ENCODE measurements at places on chromosomes 6 and 20.
A peak's percentile ranks its signal among the peaks of the same experiment; 100 is the strongest.

DNA sequence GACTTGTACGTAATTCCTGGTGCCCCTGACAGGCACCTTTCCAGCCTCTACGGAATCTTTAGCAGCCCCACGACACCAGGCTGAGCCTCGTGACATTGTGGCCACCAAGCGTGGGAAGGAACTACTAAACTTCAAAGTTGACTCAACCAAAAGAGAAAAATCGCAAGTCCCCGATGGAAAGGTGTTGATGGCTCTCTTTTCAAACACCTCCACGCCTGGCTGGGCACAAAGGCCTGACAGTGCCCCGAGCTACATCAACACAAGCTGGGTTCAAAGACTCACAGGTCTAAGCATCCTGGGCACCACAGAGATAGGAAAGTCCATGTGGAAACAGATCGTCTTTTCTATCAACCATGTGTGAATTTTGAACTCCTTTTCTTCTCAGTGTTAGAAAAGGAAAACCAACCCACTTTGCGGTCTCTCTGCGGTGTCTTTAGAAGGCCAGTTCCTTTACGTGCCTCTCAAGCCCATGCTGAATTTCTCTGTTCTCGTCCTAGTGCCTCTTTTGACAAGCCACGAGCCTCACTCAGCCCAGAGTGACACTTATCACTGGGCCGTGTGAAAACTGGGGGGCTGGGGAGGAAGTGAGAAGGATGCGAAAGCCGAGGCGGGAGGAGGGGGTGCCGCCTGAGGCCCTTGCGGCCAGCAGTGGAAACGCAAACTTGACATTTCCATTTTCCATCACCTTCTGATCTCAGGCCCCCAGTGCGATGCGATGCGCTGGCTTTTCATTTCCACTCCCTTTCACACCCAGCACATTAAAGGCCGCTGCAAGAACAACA is 59.4 kb downstream of the GFOD1 start:
- DNase-seq, result peak; percentile 68

GRCh38 chr20:20971810-20972209 is 134.3 kb downstream of the LINC00237 start:
- no peak for DNase-seq

GRCh38 chr20:58840816-58841538 is 9.7 kb downstream of the GNAS-AS1 start:
- no peak for DNase-seq

- no peak for DNase-seq
These were observed 93.6 kb downstream of the MYB start for GRCh38 chr6:135274561-135275293.

DNA sequence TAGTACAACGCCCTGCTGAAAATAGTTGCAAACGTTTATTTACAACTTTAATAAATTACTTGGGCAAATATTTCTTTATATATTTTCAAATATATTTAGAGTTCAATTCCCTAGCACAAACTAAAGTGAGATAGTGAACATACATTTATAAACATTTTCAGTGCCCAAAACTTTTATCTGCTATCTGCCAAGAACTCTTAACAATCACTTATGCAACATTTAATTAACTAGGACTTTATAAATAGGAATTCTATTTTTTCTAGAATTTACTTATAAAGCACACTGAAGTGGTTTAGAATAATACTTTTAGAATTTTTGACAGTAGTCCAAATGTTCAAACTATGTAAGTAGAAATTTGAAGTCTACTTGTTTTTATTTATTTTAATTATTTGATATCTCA is 452.6 kb upstream of the RGS17 start:
- no peak for DNase-seq

DNA sequence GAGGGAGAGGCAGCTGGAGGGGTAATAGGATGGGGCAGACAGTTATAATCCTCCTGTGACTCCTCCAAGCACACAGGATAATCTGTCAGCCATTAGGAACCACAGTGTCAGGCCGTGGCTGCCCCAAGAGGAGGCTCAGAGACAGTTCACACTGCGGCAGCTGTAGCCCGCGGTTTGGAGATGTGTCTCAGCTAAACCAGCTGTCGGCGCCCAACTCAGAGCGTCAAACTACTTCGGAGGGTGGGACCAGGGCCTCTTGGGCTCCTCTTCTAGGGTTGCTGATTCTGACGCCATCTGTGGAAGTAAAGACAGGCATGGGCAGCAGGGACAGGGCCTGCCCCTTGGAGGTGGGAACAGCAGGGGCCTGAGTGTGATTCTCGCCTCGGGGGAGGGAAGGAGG is 309.8 kb downstream of the CDC5L start:
- no peak for DNase-seq

GRCh38 chr6:135555550-135555949 is 58.0 kb upstream of the AHI1 start:
- DNase-seq, result no peak

- DNase-seq, result no peak
These were observed 9.2 kb upstream of the EFHC1 start for GRCh38 chr6:52410979-52411378.

GRCh38 chr6:165618241-165618640 is 44.8 kb downstream of the PDE10A start:
- no peak for DNase-seq

DNA sequence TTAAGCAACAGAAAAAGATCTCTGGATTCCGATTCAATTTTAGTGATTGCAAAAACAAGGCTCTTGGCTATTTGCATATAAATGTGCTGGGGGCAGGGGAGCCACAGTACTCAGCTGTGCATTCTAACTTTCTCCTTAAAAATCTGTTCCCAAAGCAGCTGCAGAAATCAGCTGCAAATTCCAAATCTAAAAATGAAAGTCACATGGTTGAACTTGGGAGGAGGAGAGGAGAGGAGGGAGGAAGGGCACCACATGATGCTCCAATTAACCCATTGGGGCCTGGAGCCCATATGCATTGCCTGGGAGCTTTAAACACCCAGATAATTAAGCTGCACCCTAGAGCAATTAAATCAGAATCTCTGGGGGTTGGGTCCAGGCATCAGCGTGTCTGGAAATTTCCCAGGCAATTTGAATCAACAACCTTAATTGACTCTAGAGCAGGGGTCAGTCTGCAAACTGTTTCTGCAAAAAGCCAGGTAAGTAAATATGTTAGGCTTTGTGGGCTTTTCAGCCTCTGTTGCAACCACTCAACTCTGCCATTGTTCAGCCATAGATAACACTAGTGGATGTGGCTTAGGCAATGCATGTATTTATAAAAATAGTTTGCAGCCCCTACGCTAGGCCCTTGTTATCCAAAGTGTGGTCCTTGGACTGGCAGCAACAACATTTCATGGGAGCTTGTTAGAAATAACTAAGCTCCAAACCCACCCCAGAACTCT is 508.1 kb downstream of the KIF16B start:
- no peak for DNase-seq

DNA sequence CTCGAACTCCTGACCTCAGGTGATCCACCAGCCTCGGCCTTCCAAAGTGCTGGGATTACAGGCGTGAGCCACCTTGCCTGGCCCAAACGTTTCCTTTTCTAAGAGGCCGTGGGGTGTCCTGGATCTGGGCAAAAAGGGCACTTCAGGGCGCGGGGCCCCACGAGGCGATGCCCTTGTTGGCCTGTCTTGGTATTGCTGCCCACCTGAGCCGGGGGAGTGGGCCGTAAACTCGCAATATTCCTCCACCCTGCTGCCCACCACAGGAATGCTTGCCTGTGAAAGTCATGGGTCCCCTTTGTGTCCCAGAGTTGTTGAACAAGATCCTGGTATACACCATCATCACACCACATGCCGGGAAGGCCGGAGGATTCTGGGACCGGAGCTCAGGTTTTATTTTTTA is 49.0 kb downstream of the SSR1 start:
- no peak for DNase-seq

- DNase-seq, result no peak
These were observed 100.7 kb downstream of the FOXO3 start for GRCh38 chr6:108661430-108661829.

DNA sequence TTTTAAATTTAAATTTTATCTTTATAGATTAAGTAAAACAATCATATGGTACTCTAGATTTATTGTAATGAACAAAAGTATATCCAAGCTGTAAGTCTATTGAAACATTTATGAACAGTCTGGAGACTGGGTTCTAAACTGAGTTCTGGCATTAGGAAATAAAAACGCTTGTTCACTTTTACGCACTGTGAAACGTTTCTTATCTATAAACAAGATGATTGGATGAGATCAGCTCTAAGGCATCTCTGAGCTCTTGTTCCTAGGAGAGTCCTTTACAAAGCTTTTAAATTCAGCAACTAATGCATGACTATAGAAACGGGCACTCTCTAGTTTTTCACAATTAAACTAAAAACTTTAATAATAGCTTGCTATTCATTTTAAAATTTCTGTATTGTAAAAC is 6.8 kb downstream of the HUS1B start:
- DNase-seq, result no peak

DNA sequence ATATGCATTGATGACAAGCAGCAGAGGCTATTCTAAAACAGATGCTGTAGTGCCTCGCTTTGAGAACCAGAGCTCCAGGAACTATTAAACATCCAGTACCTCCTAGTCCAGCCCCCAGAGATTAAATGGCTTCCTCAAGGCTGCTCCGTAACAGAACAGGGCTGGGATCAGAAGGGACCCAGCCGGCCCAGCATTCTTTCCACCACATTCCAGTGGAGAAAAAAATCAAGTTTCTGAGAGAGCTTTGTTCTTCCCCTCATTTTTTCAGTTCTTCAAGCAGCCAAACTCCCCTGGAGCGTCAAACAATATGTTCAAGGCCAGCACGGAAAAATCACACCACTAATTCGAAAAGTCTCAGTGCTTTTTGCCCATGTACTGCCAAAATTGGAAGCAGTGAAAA is 5.8 kb upstream of the STMND1 start:
- DNase-seq, result no peak

DNA sequence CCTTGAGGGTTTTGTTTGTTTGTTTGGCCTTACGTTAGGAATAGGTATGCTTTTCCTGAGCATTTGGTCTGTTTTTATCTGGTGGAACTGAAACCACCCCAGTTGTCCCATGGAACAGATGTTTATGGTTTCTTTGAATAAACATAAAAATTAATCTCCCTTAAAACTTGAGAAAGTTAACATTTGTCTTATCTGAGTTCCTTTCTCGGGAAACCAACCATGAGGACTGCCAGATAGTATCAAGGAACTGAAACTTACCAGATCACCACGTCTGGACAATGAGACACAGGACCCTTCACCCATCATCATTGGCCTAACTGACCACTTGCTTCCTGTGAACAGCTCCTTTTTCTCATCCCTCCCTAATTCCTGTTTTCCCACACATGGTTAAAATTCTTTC is 15.3 kb upstream of the HECA start:
- no peak for DNase-seq

DNA sequence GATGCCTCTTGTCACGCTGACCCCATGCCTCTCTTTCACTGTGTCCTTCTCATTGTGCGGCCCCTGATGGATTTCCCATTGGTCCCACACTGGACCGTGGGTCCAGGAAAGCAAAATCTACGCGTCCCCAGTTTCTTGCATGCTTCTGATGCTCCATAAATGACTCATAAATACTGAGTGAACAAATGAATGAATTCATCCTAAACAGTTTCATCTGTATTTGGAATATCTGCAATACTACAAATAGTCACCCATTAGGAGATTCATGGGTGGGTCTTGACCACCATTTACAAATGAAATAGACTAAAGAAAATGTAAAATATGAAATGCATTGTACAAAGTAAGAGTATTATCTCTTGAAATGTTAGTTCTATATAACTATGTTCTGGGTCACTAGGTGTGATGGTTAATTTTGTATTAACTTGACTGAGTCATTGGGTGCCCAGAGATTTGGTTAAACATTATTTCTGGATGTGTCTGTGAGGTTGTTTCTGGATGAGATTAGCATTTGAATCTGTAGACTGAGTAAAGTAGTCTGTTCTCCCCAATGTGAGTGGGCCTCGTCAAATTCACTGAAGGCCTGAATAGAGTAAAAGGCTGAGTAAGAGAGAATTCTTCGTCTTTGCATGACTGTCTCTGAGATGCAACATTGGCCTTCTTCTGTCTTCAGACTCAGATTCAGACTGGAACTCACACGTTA is 448.7 kb downstream of the PREX1 start:
- DNase-seq, result no peak

- DNase-seq, result no peak
These were observed 16.8 kb downstream of the SRSF3 start for GRCh38 chr6:36610956-36611336.

DNA sequence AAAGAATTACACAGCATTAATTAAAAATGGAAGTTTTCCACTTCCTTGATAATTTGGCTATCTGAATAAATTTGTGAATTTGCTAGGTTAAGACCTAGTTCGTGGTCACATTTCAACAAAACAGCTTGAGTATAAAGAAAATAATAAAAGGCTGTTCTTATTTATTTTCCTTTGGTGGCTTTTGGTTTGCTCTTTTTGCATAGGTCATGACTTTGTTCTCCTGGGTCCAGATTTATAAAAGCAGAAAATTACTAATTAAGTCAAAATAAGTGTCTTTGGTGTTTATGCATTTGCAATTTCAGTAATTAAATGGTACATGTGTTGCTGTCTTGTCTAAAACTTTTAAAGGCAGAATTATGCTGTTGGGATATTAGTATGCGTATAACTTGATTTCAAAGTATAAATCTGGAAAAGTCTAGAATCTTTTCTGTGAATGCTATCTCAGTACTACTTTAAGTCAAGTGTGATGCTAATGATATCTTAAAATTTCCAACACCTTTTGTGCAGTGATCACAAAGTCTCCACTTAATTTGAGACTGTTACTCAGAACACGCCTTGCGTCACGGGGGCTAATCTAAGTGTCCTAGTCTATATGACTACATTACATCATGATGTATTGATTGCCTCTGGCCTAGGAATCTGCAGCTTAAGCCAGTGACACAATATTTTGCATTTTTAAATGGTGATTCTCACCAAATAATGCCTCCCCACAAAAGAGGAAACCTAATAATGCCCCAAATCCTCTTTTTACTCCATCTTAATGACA is 41.0 kb downstream of the GNAS start:
- no peak for DNase-seq

DNA sequence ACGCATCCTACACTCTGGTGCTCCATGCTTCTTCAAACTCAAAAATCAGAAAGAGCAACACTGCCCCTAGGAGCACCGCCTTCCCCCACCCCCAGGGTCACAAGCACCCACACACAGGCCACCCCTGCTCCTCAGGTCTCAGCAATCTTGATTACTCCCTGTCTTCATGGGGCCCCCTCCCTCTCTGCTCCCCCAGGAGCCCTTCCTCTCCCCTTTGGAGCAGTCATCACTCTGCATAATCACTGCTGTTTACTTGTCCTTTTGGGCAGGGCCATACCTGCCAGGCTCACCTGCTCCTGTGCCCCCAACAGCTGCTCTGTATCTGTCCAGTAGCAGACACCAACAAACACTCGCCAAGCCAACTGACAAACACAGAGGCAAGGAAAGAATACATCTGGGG is 7.6 kb upstream of the SYNDIG1 start:
- DNase-seq, result no peak

DNA sequence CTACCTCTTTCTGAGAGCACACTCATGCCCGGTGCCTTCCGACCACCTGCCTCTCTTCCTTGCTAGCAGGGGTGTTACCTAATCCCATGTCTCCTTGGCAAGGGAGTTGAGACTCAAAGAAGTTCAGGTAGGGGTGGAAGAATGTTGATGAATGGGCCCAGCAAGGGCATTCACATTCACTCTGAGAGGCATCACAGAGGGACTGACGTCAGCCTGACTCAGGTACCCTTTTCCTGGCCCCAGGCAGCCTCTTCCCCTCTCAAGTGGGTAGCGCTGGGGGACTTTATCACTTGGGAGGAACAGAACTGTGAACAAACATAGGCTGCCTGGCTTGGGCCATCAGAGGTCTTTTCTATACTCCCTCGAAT is 35.3 kb downstream of the HM13 start:
- DNase-seq, result no peak
